ENCODE measurements at places on chromosomes 13 and 19. TPM values are rescaled to one million over a fixed set of nuclear protein-coding genes. Genes with fewer than 3 reads are reported as not detected.

RASAL3 gene
- total RNA-seq = not detected

- peak; percentile 13 for DNase-seq
Measured at GRCh38 chr13:25473864-25474263, 102.1 kb downstream of the ATP8A2 start.

- no peak for DNase-seq
Measured at GRCh38 chr13:29771247-29771646, 79.2 kb downstream of the UBL3 start.

- no peak for DNase-seq
Measured at GRCh38 chr13:42078128-42078808, 29.8 kb downstream of the DGKH start.

DNA sequence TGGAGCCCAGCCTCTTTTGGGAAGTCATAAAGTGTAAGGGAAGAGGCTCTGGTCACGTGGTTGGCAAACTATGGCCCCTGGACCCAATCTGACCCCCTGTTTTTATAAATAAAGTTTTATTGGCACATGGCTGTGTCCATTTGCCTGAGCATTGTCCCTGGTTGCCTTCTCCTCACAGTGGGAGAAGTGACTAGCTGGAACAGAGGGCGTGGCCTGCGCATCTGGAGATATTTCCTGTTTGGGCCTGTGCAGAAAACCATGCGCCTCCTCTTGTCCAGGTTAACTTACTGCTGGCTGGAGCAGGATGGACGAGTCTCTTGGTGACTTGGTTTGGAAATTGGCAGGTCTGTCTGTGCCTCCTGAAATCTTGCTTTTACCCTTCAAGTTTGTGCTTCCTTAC lies 48.3 kb downstream of the KDM4B start:
- DNase-seq = no peak

- DNase-seq = peak; percentile 37
Measured at GRCh38 chr13:101785858-101786257, 333.4 kb downstream of the ITGBL1 start.

GRCh38 chr19:45863335-45863839 lies 440 bp upstream of the SYMPK start:
- no peak for DNase-seq

- DNase-seq = no peak
Measured at GRCh38 chr19:4347521-4347920, 4.2 kb downstream of the MPND start.

KRTDAP gene
- not detected for total RNA-seq

DNA sequence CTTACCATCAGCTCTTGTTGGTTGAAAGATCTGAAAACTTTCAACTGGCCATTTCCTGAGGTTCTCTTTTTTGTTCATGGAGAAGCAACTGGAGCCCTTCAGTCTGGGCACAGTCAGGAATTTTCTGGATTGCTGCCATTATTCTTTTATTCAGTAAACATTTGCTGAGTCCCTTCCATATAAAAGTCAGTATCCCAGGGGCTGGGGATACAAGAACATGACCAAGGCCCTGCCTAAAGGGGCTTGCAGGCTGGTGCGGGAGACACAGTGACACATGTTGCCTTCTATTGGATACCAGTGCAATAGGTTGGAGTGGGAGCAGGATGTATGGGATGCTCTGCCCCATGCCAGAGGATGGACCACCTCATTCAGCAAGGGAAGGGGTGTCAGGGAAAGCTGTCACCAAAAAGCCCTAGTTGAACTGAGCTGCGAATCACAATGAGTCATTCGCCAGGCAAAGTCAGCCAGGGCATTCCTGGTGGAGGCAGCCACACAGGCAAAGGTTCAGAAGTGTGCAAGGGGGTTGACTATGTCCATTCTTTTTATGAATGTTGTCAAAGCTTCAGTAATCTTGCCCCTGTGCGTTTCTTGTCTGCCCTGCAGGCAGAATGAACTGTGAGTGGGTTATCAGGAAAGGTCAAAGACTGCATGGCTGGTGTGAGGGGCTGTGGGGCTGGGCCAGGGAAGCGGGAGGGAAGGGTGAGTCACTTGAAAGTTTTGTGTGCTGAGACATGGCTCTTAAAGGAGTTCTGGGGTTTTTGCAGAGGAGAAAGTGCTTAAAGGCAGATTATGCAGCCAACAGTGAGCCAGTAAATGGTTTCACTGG lies 395.9 kb downstream of the KCNRG start:
- peak; percentile 57 for DNase-seq

- no peak for DNase-seq
Measured at GRCh38 chr19:11361037-11361770, 6.0 kb downstream of the PLPPR2 start.

DNA sequence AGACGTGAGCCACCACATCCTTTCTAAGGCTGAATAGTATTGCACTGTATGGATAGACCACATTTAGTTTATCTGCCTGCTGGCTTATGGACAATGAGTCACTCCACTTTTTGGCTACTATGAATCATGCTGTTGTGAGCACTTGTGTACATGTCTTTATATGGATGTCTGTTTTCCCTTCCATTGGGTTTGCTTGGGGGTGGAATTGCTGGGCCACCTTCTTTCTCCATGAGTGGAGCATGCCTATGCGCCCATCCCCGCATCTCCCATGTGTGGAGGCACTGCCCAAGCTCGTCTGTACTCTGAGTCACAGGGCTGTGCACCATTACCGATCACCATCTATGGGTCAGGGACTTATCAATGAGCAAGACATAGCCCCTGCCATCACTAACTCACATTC lies 127.2 kb upstream of the GJB6 start:
- peak; percentile 97 for DNase-seq

KCNN1 gene
- 1.7 TPM for total RNA-seq

- peak; percentile 24 for DNase-seq
Measured at GRCh38 chr13:25478186-25478585, 106.4 kb downstream of the ATP8A2 start.

ZNF844 gene
- total RNA-seq = not detected

DNA sequence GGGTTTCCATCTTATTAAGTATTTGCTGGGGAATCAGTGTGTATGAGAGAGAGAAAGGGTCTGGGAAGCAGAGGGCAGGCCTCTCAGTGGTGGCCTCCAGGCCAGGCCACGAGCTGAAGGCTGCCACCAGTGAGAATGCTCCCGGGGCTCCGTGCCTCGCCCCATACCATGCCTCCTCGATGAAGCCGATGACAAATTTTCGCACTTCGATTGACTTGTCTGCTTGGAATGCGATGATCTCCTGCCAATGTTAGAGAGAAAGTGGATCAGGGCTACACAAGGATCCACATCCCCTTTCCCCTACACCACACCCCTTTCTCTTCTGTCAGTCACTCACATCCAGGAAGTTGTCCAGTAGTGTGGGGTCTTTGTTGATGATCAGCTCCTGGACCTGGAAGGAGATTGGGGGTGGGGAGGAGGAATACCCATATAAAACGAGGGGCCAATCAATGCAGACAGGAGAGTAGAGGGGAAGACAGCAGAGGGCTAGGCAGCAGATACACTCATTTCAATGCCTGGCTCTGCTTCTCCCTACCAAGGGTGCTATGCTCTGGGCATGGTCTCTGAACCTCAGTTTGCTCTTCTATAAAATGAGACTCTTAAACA lies 10.7 kb downstream of the SYMPK start:
- DNase-seq = no peak

UBAC2 gene
- total RNA-seq = 29.8 TPM

DNA sequence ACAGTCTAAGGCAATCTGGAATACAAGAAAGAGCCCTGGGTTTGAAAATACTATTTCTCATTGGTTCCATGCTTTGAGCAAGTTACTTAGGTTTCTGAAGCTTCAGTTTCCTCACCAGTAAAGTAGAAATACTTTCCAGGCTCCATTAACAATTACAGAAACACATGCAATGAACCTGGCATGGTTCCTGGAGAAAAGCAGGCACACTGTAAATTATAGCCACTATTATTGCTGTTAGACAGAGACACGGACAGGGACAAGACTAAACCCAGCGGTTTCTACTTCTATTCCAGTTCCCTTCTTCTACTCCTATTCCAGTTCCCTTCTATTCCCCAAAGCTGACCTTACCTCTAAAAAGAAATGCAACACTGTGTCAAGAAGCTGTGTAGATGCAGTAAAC lies 41.2 kb downstream of the MIPEP start:
- no peak for DNase-seq

GRCh38 chr19:46218160-46218559 lies 11.4 kb upstream of the IGFL1 start:
- no peak for DNase-seq

GRCh38 chr19:15291089-15291488 lies 41.2 kb downstream of the BRD4 start:
- no peak for DNase-seq
